ENCODE measurements at places on chromosomes 4 and X. TPM values are rescaled to one million over a fixed set of nuclear protein-coding genes. Genes with fewer than 3 reads are reported as not detected.

Gene STBD1
- 29.4 TPM for total RNA-seq

DNA sequence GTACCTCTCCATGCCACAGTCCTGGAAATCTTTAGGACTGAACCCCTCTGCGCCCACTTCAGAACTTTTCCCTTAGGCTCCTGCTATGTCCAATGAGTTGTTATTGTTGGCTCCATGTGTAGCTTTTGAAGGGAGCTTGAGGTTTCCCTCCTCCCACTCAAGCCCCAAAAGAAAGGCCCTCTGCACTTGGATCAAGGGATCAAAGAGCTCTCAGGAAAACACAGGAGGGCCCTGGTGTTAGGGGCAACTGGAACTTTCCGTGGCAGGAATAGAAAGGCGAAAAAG, 135.0 kb downstream of the RASL11B start:
- DNase-seq = no peak

GRCh38 chr4:100497791-100498190, 20.0 kb downstream of the EMCN start:
- no peak for DNase-seq

- no peak for DNase-seq
These were observed 58.8 kb downstream of the FRMPD4 start for GRCh38 chrX:12197030-12197429.

Gene AKAP4
- total RNA-seq = not detected

Gene C4orf50
- not detected for total RNA-seq

DNA sequence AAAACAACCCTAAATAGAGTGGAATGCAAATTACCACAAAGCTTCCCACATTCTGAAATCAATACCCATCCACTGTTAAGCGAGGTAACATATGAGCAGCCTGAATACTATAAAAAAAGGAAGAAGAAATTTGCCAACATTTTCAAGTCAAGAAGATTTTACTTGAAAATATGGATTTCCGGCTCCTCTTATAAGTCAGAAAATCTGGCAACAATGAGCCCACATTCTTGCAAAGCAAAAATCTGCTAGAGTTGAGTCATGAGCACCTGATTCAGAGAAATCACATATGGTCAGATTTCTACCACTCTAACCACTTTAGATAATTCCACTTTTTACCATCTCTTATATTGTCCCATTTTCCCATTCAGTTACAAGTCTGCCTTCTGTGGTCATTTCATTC, 395.7 kb downstream of the DTHD1 start:
- no peak for DNase-seq

Gene CXCL11
- total RNA-seq = not detected

Gene MMRN1
- 3.7 TPM for total RNA-seq

DNA sequence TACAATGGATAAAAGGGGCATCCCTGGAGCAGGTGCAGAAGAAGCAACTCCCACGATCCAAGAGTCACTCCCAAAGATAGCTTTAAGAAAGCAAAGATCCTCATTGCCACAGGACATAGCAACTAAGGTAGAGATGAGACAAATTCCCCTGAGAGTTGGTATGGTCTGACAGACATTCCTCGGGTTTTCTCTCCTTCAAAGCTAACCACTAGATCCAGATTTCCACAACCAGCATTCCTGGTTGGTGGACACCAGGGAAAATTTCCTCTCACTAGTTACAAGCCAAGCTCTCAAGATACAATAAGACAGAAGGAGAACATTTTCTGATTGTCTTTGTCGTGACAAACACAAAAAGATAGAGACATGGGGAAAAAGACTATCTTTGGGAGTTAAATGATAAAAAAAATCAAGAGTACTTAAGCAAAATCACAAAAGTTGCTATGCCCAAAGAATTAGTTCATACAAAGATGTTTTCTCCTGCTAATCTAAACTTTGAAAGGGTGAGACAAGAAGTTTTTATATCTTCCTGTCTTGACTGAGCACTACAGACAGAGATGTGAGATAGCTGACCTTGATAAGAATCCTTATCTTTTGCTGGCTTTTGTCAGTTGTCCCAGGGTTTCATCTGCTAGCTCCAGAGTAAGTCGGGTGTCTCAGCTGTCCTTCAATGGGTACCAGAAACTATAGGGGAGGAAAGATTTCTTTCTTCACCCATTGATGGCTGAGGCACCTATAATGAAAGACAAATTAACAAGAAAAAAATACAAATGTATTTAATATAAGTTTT, 200.5 kb downstream of the CENPC start:
- no peak for DNase-seq

Gene HPGDS
- 3.1 TPM for total RNA-seq

DNA sequence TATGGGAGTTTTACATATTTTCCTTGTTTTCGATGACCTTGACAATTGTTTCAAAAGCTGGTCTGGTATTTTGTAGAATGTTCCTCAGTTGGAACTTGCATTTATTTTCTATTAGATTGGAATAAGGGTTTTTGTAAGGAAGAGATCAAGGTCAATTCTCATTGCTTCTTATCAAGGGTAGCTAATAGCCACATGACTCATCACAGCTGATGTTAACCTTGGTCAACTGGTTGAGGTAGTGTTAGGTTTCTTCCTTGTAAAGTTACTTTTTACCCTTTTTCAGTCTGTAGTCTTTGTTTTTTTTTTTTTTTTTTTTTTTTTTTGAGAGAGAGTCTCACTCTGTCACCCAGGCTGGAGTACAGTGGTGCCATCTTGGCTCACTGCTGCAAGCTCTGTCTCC, 257.2 kb downstream of the SNCA start:
- DNase-seq = no peak

Gene C4orf54
- 6.4 TPM for total RNA-seq

GRCh38 chr4:189597341-189597740, 343.3 kb upstream of the FRG1 start:
- no peak for DNase-seq

DNA sequence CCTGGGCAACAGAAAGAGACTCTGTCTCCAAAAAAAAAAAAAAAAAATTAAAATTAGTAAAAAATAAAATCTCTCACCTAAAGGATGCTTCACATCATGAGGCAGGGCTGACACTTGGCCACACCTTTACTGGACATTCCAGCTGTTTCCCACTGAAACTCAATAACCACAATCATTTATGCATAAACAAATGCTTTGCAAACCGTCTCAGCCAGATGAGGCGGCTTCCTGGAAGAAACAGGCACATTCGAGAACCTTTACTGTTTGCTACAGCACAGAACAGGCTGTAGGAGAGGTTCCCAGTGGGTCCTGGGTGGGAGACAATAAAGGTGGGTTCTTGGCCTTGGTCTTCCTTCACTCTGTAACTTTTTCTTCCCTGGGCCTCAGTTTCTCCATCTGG, 10.9 kb upstream of the TBC1D14 start:
- no peak for DNase-seq

Gene UGT2B15
- total RNA-seq = not detected

DNA sequence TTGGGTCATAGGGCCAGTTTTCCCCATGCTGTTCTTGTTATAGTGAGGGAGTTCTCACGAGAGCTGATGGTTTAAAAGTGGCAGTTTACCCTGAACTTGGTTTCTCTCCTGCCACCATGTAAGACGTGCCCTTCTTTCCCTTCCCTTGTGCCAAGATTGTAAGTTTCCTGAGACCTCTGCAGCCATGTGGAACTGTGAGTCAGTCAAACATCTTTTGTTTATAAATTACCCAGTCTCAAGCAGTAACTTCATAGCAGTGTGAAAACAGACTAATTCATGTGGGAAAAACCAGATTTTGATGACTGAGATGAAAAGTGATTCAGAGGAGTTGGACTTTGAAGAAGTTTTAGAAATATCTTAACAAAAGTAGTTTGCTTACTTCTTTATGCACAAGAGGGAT, 101.4 kb downstream of the ARHGAP10 start:
- no peak for DNase-seq

- no peak for DNase-seq
These were observed 98.6 kb upstream of the PLS3 start for GRCh38 chrX:115462406-115462805.

Gene HTRA3
- 131 TPM for total RNA-seq

DNA sequence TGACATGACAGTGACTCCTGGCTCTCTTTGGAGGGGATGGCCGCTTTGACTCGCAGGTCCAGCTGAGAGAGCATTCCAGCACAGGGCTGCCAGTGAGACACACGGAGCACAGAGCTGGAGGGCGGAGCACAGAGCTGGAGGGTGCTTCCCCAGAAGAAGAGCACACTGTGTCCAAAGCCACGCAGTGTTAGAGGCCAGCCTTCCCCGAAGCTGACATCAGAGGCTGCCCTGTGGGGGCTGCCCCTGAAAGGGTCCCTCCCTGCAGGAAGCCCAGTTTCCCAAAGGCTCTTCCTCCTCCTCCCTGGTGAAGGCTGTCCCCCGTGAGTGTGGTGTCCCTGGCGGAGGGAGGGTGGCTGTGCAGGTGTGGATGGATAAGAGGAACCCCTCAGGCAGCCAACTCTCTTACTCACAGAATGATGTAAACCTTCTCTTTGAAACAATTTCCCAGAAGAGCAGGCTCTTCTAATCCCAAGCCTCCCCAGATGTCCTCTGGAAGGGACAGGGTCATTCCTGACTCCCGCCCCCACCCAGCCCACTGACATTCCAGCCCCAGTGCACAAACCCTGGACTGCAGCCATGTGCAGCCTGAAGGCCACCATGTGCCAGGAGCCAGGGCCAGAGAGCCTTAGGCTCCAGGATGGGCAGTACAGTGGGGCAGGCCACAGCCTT, 53.4 kb downstream of the PSAPL1 start:
- DNase-seq = peak; percentile 52

GRCh38 chr4:137934911-137935310, 307.2 kb downstream of the SLC7A11 start:
- DNase-seq = no peak

DNA sequence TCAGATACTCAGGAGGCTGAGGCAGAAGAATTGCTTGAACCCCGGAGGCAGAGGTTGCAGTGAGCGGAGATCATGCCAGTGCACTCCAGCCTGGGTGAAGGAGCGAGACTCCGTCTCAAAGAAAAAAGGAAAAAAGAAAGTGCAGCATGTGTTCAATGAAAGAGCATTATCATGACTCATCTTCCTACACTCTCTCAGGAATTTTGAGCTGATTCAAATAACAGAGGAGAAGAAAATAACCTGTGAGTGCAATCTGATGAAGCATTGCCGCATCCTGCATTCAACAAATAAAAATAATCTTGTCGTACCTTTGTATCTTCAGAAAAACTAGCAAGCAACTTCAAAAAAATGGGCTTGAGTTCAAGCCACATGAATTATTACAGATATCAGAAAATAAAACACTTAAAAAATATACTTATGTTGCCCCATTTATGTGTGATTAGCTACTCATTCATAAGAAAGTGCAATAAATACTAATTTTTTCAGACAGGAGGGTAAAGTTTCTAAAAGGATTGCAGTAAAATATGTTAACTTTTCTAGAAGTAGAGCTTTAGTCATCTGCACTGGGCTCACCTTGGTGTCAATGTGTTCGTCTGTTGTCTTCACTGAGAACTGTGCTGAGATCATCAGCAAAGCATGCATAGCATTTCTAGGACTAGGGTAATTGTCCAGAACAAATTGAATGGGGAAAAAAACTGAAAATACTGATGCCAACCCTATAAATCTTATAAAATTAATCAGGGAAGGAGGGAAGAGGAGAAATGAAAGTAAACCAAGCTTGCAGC, 90.4 kb upstream of the VCX3B start:
- DNase-seq = no peak

DNA sequence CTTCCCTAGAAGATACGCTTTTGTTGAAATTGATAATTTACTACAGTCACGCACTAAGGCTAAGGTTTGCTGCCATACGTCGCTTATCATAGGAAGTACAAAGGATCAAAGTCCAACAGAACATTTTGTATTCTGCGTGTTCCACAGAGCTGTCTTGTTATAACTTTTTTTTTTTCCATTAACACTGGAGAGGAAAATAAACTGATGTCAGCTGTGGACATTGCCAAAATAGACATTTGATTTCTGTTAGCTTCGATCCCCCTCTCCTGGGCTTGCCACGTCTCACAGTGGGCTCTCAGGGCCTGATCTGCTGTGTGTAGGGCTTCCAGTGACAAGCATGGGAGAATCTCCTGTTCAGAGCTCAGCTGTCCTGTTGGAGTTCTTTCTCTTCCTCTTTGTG, 93.3 kb downstream of the SPATA18 start:
- no peak for DNase-seq

Gene IL13RA2
- not detected for total RNA-seq

GRCh38 chr4:140069066-140069465, 84.9 kb downstream of the MAML3 start:
- DNase-seq = no peak

Gene ARSH
- total RNA-seq = not detected

DNA sequence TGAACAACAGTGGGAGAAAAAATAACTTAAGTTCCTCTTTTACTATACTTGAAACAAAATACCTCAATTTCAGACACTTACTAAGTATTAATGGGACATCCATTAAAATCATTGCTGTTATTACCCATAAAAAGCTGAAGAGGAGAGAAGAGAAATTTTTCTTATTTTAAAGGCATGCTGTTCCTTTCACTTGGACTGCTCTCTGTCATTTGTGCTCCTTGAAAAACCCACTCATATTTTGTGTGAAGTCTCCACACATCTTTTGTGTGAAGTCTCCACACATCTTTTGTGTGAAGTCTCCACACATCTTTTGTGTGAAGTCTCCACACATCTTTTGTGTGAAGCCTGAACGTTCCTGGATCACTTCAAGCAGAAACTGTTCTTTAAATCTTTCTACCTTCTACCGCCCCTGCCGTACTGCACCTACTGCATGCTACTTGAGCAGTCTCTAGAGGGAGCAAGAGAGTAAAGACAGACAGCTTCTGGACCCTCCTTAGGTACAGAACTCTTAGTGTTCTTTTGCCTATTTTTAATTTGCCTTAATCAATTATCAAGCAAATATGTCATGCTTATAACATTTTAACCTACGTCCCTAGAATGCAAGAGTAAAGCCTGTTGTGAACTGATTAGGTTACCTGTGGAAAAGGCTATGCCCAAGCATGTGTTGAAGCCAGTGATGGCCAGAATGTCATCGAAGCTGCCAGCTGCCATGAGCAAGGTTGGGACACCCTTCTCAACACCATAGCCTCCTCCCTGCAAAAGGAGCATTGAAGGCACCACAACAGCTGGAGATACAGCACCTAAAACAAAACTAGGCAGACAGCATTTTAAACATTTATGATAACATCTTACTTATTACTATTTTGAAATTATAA, 27.1 kb upstream of the SLC9B1 start:
- DNase-seq = no peak

DNA sequence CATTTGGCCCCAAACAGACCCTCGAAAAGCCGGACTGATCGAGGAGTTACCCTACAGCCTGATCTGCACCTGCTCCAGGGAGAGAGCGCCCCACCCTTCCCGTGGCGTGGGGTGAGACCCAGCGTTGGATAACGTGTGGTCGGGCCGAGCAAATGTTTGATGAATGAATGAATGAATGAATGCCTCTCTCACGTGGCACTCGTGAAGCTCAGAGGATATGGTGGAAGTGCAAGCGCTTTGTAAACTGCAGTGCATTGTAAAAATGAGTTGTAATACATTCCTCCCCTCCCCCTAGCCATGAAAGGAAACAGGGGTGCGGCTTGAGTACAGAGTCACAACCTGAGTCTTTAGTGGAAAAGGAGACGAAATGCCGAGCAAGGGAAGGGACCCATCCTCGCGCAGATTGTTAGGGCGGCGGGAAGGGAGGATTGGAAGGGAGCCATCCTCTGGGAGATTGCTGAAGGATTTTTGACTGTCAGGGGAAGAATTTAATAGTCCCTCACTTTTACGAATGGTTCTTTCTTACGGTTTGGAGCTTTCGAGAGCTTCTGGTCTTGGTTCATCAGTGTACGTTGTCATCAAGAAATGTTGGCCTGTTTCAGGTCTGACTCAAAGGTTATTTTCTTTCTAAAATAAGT, 772 bp upstream of the FBXW7 start:
- DNase-seq = no peak

- no peak for DNase-seq
These were observed 1044.2 kb upstream of the FTHL17 start for GRCh38 chrX:32116047-32116446.

GRCh38 chr4:110109455-110109854, 89.0 kb downstream of the ELOVL6 start:
- DNase-seq = no peak

Data from Right ventricle myocardium inferior (tissue), 1 donor.